ENCODE measurements at places on chromosomes 6 and 20. TPM values are rescaled to one million over a fixed set of nuclear protein-coding genes. Genes with fewer than 3 reads are reported as not detected.

The ABHD16B gene
- polyA plus RNA-seq = not detected

The MYH7B gene
- not detected for polyA plus RNA-seq

The CD93 gene
- polyA plus RNA-seq = not detected

The PBOV1 gene
- not detected for polyA plus RNA-seq

The MCHR2 gene
- polyA plus RNA-seq = not detected

The CLVS2 gene
- not detected for polyA plus RNA-seq

The SLC25A27 gene
- not detected for polyA plus RNA-seq

The FHL5 gene
- polyA plus RNA-seq = not detected

The SIRPB2 gene
- 0.63 TPM for polyA plus RNA-seq

The SLPI gene
- polyA plus RNA-seq = not detected

The VWA7 gene
- 0.93 TPM for polyA plus RNA-seq

The RIN2 gene
- not detected for polyA plus RNA-seq

The PAK5 gene
- not detected for polyA plus RNA-seq

The ZBTB46 gene
- 0.32 TPM for polyA plus RNA-seq

The HRH3 gene
- polyA plus RNA-seq = not detected

The PTCRA gene
- polyA plus RNA-seq = not detected

The ADAM33 gene
- polyA plus RNA-seq = not detected

The RAET1G gene
- not detected for polyA plus RNA-seq

The HMGN4 gene
- 209 TPM for polyA plus RNA-seq

The GINM1 gene
- polyA plus RNA-seq = 26.4 TPM

The SS18L1 gene
- not detected for polyA plus RNA-seq

The UBE2C gene
- 2.0 TPM for polyA plus RNA-seq

The RBPJL gene
- polyA plus RNA-seq = not detected

The KIAA1755 gene
- not detected for polyA plus RNA-seq

The CPXM1 gene
- polyA plus RNA-seq = 1.2 TPM

The CCM2L gene
- polyA plus RNA-seq = not detected

The MAP3K5 gene
- polyA plus RNA-seq = 5.5 TPM

The DEF6 gene
- 226 TPM for polyA plus RNA-seq

The FOXA2 gene
- polyA plus RNA-seq = not detected

The PTGIS gene
- polyA plus RNA-seq = not detected

The PSORS1C1 gene
- polyA plus RNA-seq = not detected

The PPIL6 gene
- polyA plus RNA-seq = 0.15 TPM

The SCRT2 gene
- not detected for polyA plus RNA-seq

The CAGE1 gene
- 0.21 TPM for polyA plus RNA-seq

The KCNK5 gene
- not detected for polyA plus RNA-seq

The SPATS1 gene
- not detected for polyA plus RNA-seq

The MYT1 gene
- polyA plus RNA-seq = not detected

The ZSCAN23 gene
- 0.16 TPM for polyA plus RNA-seq

The FAM83D gene
- 0.58 TPM for polyA plus RNA-seq

The OLIG3 gene
- polyA plus RNA-seq = not detected

The C6orf141 gene
- not detected for polyA plus RNA-seq

The STK38 gene
- 81.2 TPM for polyA plus RNA-seq

The TRIM10 gene
- polyA plus RNA-seq = not detected

The CRISP3 gene
- not detected for polyA plus RNA-seq

Measured in immature natural killer cell (primary cell).